Fibroblast of lung (primary cell): ENCODE measurements at places on chromosomes 13 and 19.
A peak's percentile ranks its signal among the peaks of the same experiment; 100 is the strongest.

GRCh38 chr13:63631006-63631405, 2215.4 kb upstream of the PCDH20 start:
- no peak for DNase-seq

GRCh38 chr19:28313633-28314032, 899.3 kb downstream of the UQCRFS1 start:
- DNase-seq = peak; percentile 2

DNA sequence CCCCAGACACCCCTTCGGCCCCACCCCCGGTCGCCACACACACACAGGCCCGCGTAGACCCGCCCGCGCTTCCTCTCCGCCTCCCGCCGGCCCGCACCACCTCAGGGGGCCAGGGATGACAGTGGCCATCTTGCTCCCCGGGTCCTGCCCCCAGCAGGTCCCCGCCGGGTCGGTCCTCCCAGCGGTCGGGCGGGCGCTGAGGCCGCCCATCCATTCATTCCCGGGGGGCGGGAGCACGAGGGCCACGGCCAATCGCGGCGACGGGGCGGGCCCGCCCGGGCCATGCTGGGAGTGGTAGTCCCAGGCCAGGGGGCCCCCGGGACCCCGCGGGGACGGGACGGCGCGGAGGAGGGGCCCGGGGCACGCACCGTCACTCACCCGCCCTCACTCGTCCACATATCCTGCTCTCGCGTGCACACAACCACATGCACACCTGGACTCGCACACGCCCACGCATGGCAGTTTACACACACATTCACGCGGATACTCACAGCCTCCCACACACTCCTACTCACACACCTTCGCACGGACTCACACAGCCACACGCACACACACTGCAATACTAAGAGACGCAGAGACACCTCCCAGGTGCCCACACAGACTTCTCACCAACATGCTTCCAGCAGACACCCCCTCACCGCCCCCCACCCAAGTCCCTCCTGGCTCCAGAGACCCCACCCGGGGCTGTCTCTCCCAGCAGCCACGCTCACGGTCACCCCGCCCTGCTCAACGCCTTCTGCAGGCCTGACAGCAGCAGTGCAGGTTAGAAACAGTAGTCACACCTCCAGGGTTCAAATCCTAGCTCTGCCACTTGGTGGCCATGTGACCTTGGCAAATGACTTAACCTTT, at the start of gene DPF1:
Gene DPF1 (minus strand): TSS at position 209 of the 849 bp plus-strand sequence. CDS start 80 bp downstream, at position 129.
- peak; percentile 52 for DNase-seq

GRCh38 chr13:28744091-28744536, 25.3 kb upstream of the SLC46A3 start:
- peak; percentile 3 for DNase-seq

- no peak for DNase-seq
Observed at GRCh38 chr19:1810439-1811160, 1.5 kb downstream of the ATP8B3 start.

GRCh38 chr19:33393286-33394005, 19.9 kb downstream of the CEBPG start:
- no peak for DNase-seq
